CD8-positive, alpha-beta T cell (primary cell): ENCODE measurements at places on chromosomes 16 and 17. TPM values are rescaled to one million over a fixed set of nuclear protein-coding genes. Genes with fewer than 3 reads are reported as not detected.

Gene CD300E
- not detected for total RNA-seq

GRCh38 chr16:88380099-88380498, 2.7 kb upstream of the ZNF469 start:
- DNase-seq = no peak

- no peak for DNase-seq
Measured at GRCh38 chr16:51407199-51407598, 256.1 kb upstream of the SALL1 start.

DNA sequence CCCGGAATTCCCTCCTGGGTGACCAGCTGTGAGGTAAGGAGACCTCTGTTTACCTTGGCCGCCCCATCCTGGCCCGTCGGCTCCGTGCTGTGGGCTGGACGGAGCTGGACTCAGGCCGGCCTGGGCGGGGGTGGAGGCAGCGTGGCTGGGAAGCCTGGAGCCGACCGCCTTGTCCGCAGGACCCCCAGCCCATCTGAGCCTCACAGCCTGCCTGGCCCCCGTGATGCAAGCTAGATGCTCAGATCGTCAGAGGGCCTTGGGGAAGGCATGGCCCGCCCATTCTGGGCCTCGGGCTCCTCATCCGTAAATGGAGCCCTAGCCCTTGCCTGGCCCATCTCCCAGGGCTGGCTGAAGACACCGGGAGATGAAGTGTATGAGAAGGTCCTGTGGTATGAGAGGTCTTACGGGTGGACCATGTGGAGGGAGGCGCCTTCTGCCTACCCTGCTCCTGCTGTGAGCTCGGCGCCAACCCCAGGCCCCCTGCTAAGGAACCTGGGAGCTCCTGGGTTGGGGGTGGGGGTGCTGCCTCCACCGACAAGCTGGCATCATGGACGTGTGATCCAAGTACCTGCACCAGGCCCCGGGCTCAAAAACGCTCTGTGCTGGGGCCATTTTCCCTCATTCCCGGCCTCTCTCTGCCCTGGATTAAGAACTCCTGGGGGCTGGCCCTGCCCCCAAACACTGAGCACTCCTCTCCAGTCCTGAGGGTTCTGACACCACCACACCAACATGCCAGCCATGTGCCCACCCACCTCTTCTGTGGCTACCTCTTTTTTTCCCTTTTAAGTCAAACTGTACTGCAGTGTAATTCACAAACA, 5.4 kb upstream of the P2RX1 start:
- DNase-seq = no peak

Gene IRX5
- not detected for total RNA-seq

Gene YPEL2
- 48.7 TPM for total RNA-seq

- DNase-seq = no peak
Measured at GRCh38 chr16:87705771-87706277, 60.0 kb downstream of the KLHDC4 start.

- DNase-seq = no peak
Measured at GRCh38 chr16:50425648-50426047, 56.9 kb upstream of the BRD7 start.

GRCh38 chr16:54462771-54463170, 176.2 kb upstream of the IRX3 start:
- DNase-seq = no peak

DNA sequence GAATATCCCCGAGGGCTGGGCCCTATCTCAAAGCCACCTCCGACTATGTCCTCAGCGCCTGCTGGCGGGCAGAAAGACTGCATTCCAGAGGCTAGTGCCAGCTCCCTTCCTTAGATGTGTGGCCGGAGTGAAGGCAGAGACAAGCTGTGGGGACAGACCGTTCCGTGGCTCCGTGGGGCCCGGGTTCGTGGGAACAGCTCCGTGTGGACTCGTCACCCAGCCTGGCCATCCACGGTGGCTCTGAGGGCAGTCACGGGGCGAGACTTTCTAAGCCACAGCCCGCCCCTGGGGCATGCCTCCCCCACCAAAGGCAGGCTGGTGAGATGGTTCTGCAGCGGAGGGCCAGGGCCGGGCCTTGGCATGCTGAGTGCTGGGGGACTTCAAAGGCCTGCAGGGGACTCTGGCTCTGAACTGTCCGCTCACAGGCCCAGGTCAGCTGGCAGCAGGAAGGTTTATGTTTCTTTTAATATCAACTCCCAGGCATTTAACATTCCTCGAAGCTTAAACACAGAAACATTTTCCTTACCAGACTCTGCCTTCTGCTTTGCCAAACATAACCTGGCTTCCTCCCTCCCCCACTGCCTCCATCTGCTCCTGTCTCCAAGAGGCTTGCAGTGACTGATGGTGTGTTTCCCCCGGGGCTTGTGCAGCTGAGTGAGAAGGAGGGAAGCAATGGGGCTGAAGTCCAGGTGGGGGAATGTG, 50.4 kb downstream of the TIMM22 start:
- no peak for DNase-seq

Gene CHST5
- not detected for total RNA-seq

DNA sequence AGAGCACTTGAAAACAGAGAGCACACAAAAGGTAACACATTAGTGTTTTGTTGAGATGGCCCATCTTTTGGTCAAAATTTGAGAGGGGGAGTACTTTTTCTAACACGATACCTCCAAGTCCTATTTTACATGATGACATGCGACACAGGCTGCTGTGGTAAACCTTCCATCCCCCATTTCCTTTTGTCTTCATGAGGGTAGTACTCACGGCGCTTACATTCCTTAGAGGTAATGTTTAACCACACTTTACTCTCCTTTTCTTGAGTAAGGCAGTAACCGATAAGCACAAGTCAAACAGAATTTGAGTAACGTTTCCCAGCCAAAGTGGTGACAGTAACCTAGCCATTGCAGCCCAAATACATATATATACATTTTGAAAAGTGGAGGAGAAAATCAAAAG, 35.8 kb upstream of the PITPNM3 start:
- no peak for DNase-seq

Gene CACNA1H
- 1.9 TPM for total RNA-seq

DNA sequence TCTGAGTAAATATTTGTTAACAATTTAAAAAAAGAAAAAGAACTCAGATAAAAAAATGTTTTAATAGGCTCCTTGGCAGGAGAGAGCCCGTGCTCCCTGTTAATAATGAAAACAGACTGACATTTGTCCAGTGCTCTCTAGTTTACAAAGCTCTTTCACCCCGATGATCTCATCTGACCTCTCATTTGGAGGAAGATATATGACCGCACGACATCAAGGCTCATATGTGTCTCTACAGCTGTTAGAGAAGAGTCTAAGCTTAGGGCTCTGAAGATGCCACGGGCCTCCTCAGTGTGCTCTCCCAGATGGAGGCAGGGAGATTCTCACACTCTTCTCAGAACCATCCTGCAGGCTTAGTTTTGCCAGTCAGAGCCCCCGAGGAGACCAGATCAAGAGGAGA, 280.8 kb upstream of the IRX5 start:
- DNase-seq = no peak

- peak; percentile 36 for DNase-seq
Measured at GRCh38 chr17:43766413-43767052, 7.9 kb upstream of the SOST start.

DNA sequence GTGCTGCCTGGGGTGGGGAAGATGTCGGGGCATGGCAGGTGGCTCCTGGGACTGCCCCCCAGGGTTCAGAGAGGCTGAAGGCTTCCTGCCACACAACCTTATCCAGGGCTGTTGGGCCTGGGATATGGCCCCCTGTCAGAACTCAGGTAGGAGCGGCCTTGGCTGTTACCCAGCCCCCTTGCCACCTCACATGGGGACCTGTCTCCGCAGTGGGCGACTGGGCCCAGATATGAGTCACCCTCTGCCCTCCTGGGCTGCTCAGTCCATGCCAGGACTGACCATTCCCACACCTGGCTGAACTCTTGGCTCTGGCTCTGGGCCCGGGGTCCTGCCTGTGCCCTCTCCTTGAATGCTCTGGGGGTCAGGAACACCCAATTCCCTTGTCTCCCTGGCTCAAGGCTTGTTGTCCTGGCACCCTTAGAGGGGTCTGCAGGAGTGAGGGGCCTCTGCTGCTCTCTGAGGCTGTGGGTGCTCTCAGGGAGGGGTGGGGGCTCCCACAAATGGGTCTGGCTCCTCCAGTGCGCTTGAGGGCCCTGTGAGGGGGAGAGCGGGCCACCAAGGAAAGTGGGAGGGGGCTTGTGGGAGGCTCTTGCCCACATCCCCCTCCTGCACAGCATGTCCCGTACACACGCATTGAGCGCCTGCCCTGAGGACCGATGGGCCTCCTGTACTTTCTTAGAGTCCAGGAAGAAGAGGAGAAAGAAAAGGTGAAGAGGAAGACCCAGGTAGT, 36.0 kb downstream of the LGALS9 start:
- DNase-seq = no peak

DNA sequence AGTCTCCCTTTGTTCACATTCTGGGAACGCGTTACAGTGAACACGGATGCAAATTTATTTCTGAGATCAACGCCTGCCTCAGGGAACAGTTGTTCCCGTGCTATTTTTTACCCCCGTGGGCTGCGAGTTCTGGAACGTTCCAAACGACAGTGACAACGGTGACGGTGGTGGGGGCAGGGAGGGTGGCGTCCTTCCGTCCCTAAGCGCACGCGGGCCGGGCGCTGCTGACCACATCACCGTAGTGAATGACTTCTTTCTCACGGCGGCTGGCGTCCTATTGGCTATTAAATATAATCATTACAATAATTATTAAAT, 45.1 kb upstream of the SSTR5 start:
- no peak for DNase-seq

Gene CCDC92B
- 0.08 TPM for total RNA-seq

Gene HBM
- not detected for total RNA-seq

- no peak for DNase-seq
Measured at GRCh38 chr16:64629622-64630021, 492.2 kb downstream of the CDH11 start.

DNA sequence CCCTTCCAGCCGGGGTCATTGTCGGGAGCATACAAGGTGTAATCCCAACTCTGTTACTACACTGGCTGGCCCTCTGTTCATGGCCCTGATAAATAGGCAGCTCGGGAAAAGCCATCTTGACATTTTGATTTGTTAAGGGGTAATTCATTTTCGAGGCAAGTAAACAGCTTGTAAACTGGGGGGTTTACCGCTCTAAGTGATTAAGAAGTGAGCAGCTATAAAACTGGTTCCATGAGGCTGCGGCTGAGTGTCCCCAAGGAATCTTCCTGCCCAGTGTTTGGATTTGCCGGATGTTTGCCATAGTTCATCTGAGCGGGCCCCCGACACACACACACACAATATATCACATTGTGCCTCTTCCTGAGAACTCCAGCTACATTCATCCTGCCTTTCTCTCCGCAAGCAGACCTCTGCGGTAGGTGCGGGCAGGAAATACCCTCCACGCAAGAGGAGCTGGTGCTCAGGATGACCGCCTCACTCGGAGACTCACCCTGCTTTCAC, 92.2 kb downstream of the SOCS1 start:
- no peak for DNase-seq

Gene SLC5A2
- total RNA-seq = 1.8 TPM

- DNase-seq = peak; percentile 29
Measured at GRCh38 chr17:75845058-75845711, 981 bp upstream of the UNC13D start.

DNA sequence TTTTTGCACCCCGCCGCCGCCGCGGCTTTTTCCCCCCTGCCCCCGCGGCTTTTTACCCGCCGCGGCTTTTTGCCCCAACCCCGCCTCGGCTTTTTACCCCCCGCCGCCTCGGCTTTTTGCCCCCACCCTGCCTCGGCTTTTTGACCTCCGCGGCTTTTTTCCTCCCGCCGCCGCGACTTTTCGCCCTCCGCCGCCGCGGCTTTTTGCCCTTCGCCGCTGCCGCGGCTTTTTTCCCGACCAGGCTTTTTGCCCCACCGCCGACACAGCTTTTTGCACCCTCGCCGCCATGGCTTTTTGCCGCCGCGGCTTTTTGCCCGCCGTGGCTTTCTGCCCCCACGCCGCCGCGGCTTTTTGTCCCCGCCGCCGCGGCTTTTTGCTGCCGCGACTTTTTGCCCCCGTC, 137.0 kb upstream of the TP53TG3D start:
- DNase-seq = no peak

Gene TVP23A
- not detected for total RNA-seq

GRCh38 chr16:85998868-85999729, 100.1 kb downstream of the IRF8 start:
- DNase-seq = no peak

DNA sequence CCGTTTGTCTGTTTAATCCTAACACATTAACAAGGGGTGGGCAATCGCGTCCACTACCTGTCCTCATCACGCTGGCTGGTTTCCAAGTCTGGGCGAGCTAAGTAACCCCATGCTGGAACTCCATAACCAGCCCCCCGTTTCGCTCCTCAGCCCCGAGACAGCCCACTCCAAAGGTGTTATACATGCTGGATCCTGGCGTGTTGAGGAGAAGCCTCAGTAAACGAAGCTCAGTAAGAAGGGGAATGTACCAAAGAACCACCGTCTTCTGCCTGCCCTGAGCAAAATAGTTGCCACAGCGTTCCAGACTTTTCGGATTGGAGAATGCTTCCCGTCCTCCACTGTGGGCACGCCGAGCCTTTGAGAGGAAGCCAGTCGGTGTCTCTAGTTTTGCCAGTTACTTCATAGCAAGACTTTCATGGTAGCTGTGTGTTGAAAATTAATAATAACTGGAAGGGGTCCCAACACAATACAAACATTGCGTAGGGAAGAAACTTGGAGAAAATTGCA, 16.1 kb upstream of the C17orf78 start:
- DNase-seq = no peak

DNA sequence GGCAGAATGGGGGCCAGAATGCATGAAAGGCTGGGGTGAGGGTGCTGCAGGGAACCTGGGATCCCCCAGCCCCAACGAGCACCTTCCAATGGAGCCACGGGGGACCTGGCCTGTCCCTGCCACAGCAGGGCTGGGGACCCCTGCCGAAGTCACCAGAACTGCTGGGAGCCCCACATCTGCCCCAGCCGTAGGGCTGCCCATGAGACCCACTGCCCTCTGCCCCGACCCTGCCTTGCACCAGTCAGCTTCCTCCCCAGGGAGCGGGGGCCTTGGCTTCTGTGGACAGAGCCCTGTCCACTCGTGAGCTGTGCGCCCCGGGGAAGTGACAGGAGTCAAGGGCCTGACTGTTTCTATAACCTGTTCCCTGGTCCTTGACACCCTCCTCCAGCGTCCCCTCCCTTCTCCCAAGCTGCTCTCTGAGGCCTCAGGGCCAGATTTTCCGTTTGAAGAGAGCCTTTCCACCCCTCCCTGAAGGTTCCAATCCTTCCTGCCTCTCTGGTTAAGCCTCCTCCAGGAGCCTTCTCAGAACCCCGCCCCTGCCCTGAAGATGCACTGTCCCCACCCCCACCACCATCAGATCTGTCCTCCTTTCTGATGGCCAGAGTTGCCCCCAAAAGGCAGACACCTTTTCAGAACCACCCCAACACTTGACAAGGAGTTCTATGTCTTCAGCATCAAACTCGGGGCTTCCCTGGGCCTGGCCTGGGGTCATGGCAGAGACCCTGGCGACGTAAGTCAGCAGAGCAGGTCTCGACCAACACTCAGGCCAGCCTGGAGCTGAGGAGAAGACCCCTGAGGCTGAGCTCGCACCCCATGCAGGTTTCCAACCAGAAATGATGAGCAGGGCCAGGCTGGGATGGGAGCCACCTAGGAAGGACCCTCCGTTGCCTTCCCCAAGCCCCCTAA, 10.7 kb upstream of the PRR29 start:
- DNase-seq = no peak
